Fibroblast of lung (primary cell): ENCODE measurements at places on chromosomes 7 and 10.

DNA sequence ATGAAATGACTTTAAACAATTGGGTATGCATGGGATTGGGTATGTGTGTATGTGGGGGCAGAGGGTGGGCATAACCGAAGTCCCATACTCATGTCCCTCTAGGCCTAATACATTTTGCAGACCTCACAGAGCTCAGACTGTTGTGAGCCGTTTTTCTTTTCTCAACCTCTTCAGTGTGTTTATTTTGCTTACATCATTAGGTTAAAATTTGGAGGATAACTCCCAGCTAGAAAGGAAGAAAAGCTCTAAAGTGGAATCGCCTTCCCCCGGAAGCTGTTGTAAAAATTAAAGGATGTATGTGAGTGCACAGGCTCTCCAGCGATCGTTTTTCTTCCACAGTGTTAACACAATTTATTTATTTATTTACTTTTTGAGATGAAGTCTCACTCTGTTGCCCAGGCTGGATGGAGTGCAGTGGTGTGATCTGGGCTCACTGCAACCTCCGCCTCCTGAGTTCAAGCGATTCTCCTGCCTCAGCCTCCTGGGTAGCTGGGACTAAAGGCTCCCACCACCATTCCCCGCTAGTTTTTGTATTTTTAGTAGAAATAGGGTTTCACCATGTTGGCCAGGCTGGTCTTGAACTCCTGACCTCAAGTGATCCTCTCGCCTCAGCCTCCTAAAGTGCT, 1.5 kb upstream of the H2AZ2 start:
- DNase-seq, result peak; percentile 33

GRCh38 chr7:128963327-128963757, 25.6 kb downstream of the IRF5 start:
- peak; percentile 28 for DNase-seq

DNA sequence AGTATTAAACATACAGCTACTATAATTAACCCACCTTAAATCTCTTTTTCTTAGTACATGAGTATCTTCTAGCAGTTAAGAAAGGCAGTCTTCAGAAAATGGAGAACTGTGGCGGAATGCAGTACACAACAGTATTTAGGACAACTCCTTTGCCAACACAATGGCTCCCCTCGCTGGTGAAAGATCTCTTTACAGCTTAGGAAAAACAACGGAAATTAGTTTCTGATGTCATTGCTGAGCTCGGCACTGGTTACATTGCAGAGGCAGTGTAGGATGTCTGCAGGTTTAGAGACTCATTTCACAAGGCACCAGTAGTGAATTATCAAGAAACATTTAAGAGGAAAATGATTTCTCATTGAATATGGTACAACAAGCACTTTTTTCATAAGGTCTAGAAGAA, 43.4 kb downstream of the GLRX3 start:
- peak; percentile 68 for DNase-seq

- peak; percentile 68 for DNase-seq
Measured at GRCh38 chr10:69359148-69359547, 57.6 kb downstream of the TACR2 start.

DNA sequence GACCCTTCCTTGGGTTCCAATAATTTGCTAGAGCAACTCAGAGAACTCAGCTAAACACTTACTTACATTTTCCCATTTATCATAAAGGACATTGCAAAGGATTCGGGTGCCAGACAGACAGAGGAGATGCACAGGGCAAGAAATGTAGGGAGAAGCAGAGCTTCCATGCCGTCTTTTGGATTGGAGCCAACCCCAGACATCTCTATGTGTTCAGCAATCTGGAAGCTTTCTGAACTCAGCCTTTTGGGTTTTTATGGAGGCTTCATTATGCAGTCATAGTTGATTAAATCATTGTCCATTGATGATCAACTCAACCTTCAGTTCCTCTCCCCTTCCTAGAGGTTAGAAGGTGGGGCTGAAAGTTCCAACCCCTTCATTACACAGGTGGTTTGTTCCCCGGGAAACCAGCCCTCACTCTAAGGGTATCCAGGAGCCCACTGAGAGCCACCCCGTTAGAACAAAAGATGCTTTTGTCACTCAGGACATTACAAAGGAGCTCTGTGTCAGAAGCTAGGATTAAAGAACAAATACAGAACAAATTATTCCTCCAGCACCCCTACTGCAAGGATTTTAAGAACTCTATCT, 211.9 kb upstream of the VSTM2A start:
- no peak for DNase-seq

DNA sequence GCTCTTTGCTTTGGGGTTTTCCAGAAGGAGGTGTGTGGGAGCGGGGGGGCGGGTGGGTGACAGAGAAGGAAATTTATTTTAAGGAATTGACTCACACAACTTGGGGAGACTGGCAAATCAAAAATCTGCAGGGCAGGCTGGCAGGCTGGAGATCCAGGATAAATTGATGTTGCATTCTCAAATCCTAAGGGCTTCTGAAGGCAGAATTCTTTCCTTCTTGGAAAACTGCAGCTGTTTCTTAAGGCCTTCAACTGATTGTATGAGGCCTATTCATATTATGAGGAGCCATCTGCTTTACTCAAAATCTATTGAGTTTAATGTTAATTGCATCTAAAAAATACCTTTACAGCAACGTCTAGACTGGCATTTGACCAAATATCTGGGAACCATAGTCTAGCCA, 1528.8 kb upstream of the LRRTM3 start:
- DNase-seq, result no peak

GRCh38 chr7:112192236-112193154, 13.7 kb downstream of the DOCK4 start:
- peak; percentile 76 for DNase-seq
